Activated T-cell treated with anti-CD3 and anti-CD28 coated beads for 4 hours (primary cell): ENCODE measurements at places on chromosomes 3 and 15.

DNA sequence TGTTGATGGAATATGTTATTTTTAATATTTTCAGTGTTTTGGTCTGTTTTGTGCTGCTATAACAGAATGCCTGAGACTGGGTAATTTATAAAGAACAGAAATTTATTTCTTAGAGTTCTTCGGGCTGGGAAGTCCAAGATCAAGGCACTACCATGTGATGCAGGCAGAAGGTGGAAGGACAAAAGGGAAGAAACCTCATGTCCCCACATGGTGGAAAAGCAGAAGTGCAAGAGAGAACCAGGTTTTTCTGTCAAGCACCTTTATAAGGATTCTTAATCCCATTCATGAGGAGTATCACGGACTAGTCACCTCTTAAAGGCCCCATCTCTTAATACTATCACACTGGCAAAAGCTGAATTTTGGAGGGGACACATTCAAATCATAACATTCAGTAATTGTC, 57.9 kb upstream of the EPHB3 start:
- no peak for DNase-seq

GRCh38 chr3:193982258-193982659, 153.7 kb upstream of the HES1 start:
- no peak for DNase-seq

DNA sequence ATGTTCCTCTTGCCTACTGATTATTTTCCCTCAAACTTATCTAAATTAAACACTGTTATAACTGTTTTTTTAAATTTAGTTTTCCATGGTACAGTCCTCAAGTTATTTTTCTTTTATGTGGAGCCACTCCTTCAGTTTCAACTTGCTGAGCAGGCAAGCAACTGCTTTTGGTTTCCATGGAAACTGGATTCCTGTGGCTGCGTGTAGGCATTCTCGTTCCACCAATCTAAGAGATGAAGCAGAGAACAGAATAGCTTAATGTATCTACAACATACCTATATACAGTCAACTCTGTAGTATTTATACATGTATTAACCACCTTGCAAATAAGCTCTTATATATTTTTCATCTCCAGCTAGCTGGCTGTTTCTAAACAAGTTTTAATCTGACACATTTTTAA, 25.8 kb upstream of the ANXA2 start:
- no peak for DNase-seq

- no peak for DNase-seq
Observed at GRCh38 chr3:152121270-152121636, 147.5 kb upstream of the MBNL1 start.

GRCh38 chr3:135490219-135490915, 475.2 kb upstream of the PPP2R3A start:
- no peak for DNase-seq
